Central memory CD8-positive, alpha-beta T cell (primary cell): ENCODE measurements at places on chromosomes 1 and 21.

- H3K36me3 ChIP-seq = peaks cover 3% of the 10 kb centered on the region
- peaks cover 28% of the 10 kb centered on the region for H3K4me1 ChIP-seq
- H3K27ac ChIP-seq = no peak overlapping the region
- DNase-seq = peak; percentile 30
These were observed 16.1 kb upstream of the STMN1 start for GRCh38 chr1:25922056-25922970.

GRCh38 chr1:195973311-195973904, 634.8 kb downstream of the KCNT2 start:
- H3K27ac ChIP-seq = no peak overlapping the region
- no peak for DNase-seq
- H3K27me3 ChIP-seq = no peaks in the 10 kb centered on the region
- H3K36me3 ChIP-seq = peaks cover 1% of the 10 kb centered on the region
- no peak overlapping the region for H3K4me3 ChIP-seq

DNA sequence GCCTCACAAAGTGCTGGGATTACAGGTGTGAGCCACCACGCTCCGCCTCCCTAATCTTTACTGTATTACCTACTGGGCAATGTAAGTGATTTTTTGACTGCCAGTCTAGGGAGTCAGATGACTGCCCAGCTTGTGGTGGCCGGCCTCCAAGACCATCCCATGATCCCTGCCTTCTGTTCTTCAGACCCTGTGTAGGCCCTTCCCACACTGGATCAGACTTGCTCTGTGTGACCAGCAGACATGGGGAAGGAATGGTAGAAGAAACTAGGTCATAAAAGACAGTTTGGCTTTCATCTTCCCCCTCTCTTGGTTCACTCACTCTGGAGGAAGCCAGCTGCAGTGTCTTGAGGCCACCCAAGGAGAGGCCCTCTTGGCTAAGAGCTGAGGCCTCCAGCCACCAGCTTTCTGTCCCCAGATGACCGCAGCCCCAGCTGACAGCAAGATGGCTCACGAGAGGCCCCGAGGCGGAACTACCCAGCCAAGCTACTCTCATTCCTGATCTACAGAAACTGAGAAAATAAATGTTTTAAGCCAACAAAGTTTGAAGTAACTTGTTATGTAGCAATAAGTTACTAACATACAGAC, 14.5 kb upstream of the CBR3 start:
- no peak overlapping the region for H3K27ac ChIP-seq
- no peaks in the 10 kb centered on the region for H3K36me3 ChIP-seq
- DNase-seq = no peak
- peaks cover 5% of the 10 kb centered on the region for H3K4me1 ChIP-seq

GRCh38 chr1:156379420-156380165, 10.6 kb downstream of the RHBG start:
- H3K36me3 ChIP-seq = no peaks in the 10 kb centered on the region
- H3K4me1 ChIP-seq = no peaks in the 10 kb centered on the region
- no peak for DNase-seq
- H3K27ac ChIP-seq = no peak overlapping the region

DNA sequence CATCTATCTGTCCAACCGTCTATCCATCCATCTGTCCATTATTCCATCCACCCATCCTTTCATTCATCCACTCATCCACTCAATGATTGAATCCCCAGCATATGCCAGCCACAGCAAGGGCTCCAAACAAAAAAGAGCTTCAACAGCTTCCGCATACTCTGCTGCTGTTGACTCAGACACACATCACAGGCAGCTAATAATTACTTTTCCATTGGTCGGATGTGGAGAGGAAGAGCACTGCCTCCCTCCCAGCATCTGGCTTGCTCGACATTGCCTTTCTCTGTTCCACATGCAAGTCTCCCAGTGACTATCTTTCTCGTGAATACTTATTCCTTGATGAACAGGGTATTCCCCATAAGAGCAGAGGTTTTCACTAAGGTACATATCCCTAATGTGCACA, 176.5 kb downstream of the HIVEP3 start:
- no peaks in the 10 kb centered on the region for H3K27me3 ChIP-seq
- peaks cover 3% of the 10 kb centered on the region for H3K36me3 ChIP-seq
- peaks cover 51% of the 10 kb centered on the region for H3K4me1 ChIP-seq
- no peak for DNase-seq

- DNase-seq = peak; percentile 40
- no peaks in the 10 kb centered on the region for H3K36me3 ChIP-seq
- peak overlapping the region; percentile 61 for H3K4me3 ChIP-seq
- no peaks in the 10 kb centered on the region for H3K27me3 ChIP-seq
These were observed 1.0 kb upstream of the S100B start for GRCh38 chr21:46605767-46606426.

GRCh38 chr1:16981269-16981849, 939 bp upstream of the MFAP2 start:
- peaks cover 28% of the 10 kb centered on the region for H3K27me3 ChIP-seq
- no peak for DNase-seq
- peak overlapping the region; percentile 79 for H3K27ac ChIP-seq

- no peak overlapping the region for H3K4me3 ChIP-seq
- no peaks in the 10 kb centered on the region for H3K4me1 ChIP-seq
- peaks cover 3% of the 10 kb centered on the region for H3K36me3 ChIP-seq
- H3K27ac ChIP-seq = no peak overlapping the region
- DNase-seq = no peak
- H3K27me3 ChIP-seq = no peaks in the 10 kb centered on the region
These were observed 8.2 kb upstream of the RNF223 start for GRCh38 chr1:1082239-1082775.

- no peak overlapping the region for H3K4me3 ChIP-seq
- no peaks in the 10 kb centered on the region for H3K27me3 ChIP-seq
- DNase-seq = no peak
- peaks cover 2% of the 10 kb centered on the region for H3K36me3 ChIP-seq
These were observed 26.3 kb downstream of the PLPP3 start for GRCh38 chr1:56553046-56553445.

- no peaks in the 10 kb centered on the region for H3K27me3 ChIP-seq
- DNase-seq = no peak
- H3K4me3 ChIP-seq = no peak overlapping the region
- H3K36me3 ChIP-seq = peaks cover 71% of the 10 kb centered on the region
These were observed 57.5 kb upstream of the SDC3 start for GRCh38 chr1:30965924-30966599.

- no peak overlapping the region for H3K27ac ChIP-seq
- no peaks in the 10 kb centered on the region for H3K4me1 ChIP-seq
- H3K27me3 ChIP-seq = no peaks in the 10 kb centered on the region
- H3K36me3 ChIP-seq = peaks cover 3% of the 10 kb centered on the region
- H3K4me3 ChIP-seq = no peak overlapping the region
These were observed 221.8 kb downstream of the CENPF start for GRCh38 chr1:214824763-214825162.

DNA sequence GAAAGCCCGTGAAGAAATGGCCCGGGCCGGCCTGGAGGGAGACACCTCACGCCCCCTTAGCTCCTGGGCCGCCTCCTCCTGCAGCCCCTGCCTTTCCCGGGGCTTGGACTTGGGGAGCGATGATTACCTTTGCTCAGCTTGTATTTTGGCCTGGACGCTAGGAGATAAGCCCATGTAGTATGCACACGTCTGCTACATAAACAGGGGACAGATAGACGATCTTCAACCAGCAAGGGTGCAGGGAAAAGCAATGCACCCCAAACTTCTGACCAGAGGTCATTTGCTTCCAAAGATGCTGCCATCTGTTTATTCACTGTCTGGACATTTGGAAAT, 936 bp downstream of the TP73 start:
- no peak for DNase-seq
- peaks cover 16% of the 10 kb centered on the region for H3K4me1 ChIP-seq
- peak overlapping the region; percentile 21 for H3K4me3 ChIP-seq
- no peak overlapping the region for H3K27ac ChIP-seq
- peaks cover 62% of the 10 kb centered on the region for H3K27me3 ChIP-seq

- H3K36me3 ChIP-seq = peaks cover 3% of the 10 kb centered on the region
- H3K27ac ChIP-seq = no peak overlapping the region
- DNase-seq = no peak
- H3K4me1 ChIP-seq = no peaks in the 10 kb centered on the region
- H3K27me3 ChIP-seq = no peaks in the 10 kb centered on the region
These were observed 23.1 kb downstream of the CYB5RL start for GRCh38 chr1:54176621-54177327.

DNA sequence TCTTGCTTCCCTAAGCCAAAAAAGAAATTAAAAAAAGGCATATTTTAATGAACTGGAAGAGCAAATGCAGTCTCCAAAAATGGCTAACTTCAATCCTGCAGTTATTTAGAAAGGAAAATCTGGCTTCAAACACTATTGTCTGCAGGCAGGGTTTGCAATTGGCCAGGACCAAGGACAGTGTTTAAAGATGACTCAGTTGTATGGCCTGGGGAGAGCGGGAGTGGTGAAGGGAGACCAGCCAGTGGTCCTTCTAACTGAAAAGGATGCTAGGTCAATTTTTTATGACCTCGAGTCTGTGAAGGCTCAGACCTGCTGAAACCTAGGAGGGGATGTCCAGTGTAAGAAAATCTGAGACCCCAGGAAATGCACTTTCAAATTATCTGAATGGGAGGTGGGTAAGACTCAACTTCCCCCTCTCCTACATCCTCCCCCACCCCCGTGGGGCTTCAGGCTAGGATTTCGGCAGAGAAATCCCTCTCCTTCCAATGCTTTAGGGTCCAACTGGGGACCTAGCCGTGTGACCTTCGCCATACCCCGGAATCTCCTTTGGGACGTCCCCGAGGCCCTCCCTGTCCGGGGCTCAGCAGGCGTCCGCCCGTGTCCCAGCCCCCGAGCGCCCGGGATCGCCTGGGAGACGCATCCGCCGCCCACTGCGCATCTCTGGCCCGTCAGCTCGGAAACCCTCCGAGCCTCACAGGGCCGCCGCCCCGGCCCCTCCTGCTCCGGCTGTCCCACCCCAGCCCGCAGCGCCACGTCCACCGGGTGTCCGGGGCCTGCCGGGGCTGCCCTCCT, 602 bp upstream of the RIMKLA start:
- no peak overlapping the region for H3K27ac ChIP-seq
- H3K36me3 ChIP-seq = no peaks in the 10 kb centered on the region
- DNase-seq = no peak
- H3K27me3 ChIP-seq = peaks cover 56% of the 10 kb centered on the region
- H3K4me3 ChIP-seq = peak overlapping the region; percentile 76

- no peaks in the 10 kb centered on the region for H3K27me3 ChIP-seq
- H3K4me1 ChIP-seq = no peaks in the 10 kb centered on the region
- H3K27ac ChIP-seq = no peak overlapping the region
These were observed 32.6 kb upstream of the LEPR start for GRCh38 chr1:65387821-65388220.

DNA sequence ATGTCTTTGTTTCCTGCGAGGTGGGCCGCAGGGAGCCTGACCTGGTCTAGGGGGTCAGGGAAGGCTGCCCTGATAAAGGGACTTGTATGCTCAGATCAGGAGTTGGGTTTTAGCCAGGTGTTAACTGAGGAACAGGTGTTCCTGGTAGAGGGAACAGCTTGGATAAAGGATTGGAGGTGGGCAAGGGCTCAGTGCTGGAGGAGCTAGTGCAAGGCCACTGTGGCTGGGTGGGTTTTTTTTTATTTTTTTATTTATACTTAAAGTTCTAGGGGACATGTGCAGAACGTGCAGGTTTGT, 31.1 kb downstream of the A3GALT2 start:
- peaks cover 23% of the 10 kb centered on the region for H3K4me1 ChIP-seq
- DNase-seq = no peak
- no peaks in the 10 kb centered on the region for H3K27me3 ChIP-seq

DNA sequence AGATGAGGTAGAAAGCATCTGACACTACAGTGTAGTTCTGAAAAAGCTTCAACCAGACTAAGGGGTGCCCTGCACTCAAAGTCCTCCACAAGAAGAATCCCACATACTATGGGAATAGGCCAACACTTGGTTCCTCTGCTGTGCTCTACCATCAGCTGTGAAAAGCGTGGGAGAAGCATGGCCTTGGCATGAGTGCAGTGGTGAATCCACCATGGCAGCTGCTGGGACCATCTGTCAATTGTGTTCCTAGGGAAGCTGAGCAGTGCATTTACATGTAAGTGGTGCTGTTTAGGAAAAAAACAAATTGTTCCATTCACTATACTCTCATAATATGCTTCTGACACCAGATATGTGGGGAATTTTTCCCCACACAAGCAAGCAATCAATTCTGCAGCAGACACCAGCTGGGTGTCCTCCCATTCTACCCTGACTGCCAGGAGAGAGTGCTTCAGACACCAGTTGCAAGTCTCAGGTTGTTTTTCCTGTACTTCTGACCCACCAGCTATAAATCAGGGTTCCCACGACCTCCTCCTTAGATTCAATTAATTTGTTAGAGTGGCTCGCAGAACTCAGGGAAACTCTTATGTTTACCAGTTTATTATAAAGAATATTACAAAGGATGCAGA, 230.8 kb upstream of the CHRM3 start:
- no peaks in the 10 kb centered on the region for H3K4me1 ChIP-seq
- H3K36me3 ChIP-seq = no peaks in the 10 kb centered on the region
- no peak for DNase-seq
- H3K27me3 ChIP-seq = no peaks in the 10 kb centered on the region

DNA sequence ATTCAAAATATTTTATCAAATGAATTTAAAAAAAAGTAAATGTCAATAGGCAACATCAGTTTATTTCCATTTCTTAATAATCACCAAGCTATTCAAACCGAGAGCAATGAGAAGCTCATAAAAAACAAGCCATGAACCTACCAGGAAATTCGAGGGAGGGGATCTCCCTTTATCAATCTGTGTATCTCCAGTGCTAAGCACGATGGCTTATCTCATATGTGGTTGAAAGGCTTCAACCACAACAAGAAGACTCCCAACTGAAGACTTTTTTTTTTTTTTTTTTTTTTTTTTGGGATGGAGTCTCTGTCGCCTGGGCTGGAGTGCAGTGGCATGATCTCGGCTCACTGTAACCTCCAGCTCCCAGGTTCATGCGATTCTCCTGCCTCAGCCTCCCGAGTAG, 833.3 kb downstream of the USP25 start:
- H3K4me1 ChIP-seq = no peaks in the 10 kb centered on the region
- H3K27me3 ChIP-seq = no peaks in the 10 kb centered on the region
- no peak for DNase-seq
- H3K27ac ChIP-seq = no peak overlapping the region

DNA sequence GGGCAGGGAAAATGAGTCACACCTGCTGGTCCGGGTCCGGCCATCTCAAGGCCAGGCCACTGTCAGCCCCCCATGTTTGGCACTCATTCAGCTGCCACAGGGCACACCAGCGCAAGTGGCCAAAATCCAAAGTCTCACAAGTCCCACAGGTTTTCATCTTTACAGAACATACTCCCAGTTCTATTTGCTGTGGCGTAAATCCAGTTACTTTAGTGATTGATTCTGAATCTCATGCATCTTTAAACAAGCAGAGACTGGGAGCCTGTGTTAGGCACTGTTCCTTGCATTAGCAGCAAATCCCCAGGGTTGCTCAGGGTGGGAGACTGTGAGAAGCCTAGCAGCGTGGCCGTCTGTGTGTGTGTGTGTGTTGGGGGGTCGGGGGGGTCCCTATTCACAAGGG, 1.1 kb upstream of the SLC2A5 start:
- H3K27me3 ChIP-seq = peaks cover 50% of the 10 kb centered on the region
- peaks cover 5% of the 10 kb centered on the region for H3K4me1 ChIP-seq
- H3K27ac ChIP-seq = no peak overlapping the region
- H3K36me3 ChIP-seq = no peaks in the 10 kb centered on the region

DNA sequence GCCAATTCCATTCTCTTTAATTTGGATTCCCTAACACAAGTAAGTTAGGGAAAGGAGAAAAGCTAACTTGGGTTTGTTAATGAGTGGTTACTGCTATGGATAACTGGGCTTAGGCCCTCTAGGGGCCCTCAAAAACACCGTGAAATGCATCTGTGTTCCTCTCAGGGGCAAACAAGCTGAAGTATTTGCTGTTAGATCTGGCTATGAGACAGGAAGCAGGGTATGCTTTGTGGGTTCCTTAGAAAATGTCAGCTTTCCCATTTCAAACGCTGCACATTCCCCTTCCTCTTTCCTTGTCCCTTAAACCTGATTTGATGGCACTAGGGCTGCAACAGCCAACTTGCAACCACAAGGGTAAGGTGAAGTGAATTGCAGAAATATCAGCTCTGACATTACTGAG, 5.7 kb upstream of the CAP1 start:
- H3K27me3 ChIP-seq = no peaks in the 10 kb centered on the region
- no peak for DNase-seq
- H3K4me3 ChIP-seq = no peak overlapping the region
- peaks cover 4% of the 10 kb centered on the region for H3K36me3 ChIP-seq
- peak overlapping the region; percentile 20 for H3K27ac ChIP-seq
- H3K4me1 ChIP-seq = peaks cover 48% of the 10 kb centered on the region
